Heart right ventricle (tissue), 16 donors: ENCODE measurements at places on chromosomes 1 and 21.
A peak's percentile ranks its signal among the peaks of the same experiment; 100 is the strongest.

GRCh38 chr21:38436341-38436740, 61.9 kb downstream of the ERG start:
- DNase-seq = no peak

DNA sequence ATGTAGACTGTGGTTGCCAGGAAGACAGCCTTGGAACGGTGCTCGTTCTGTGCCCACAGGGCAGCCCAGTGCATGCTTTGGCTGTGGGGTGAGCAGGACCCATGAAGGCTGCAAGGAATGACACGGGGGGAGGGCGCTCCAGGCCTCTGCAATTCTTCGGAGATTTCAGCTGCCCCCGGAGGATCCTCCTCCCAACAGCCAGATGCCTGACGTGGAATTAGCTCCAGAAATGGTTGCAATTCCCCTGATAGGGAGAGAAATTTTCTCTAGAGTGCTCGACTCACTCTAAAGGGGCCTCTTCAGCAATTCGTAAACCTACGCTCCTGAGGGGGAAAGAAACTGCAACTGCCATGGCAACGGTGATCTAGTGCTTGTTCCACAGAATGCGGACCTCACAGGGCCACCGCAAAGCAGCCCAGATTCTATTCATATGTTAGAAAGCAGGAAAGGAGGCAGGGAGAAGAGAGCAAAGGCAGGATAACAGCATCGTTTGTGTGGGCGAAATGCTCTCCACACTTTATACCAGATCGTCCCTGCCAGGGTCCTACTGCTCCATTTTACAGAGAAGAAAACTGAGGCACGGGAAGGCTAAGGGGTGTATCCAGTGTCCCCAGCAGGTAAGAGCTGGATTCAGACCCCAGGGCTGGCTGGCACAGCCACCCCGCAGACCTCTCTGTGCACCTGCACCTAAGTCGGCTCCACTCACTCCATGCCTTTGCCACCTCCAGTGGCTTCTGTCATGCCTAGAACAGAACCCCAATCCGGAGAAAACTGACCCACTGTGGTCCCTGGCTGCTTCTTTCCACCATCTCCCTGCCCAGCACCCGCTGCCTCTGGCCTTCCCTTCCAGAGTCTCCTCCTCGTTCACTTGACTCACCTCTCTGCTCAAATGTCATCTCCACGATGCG, 11.9 kb upstream of the PDE9A start:
- no peak for DNase-seq

GRCh38 chr1:159088050-159088449, 11.5 kb upstream of the AIM2 start:
- no peak for DNase-seq

GRCh38 chr1:34833711-34834110, 25.8 kb downstream of the SMIM12 start:
- no peak for DNase-seq

GRCh38 chr1:66552287-66552686, 18.3 kb downstream of the SGIP1 start:
- no peak for DNase-seq

- DNase-seq = no peak
Measured at GRCh38 chr1:183379951-183380350, 38.2 kb downstream of the NMNAT2 start.

GRCh38 chr1:242761556-242761955, 237.1 kb upstream of the PLD5 start:
- no peak for DNase-seq

- no peak for DNase-seq
Measured at GRCh38 chr1:34701326-34702060, 53.4 kb upstream of the GJB5 start.

DNA sequence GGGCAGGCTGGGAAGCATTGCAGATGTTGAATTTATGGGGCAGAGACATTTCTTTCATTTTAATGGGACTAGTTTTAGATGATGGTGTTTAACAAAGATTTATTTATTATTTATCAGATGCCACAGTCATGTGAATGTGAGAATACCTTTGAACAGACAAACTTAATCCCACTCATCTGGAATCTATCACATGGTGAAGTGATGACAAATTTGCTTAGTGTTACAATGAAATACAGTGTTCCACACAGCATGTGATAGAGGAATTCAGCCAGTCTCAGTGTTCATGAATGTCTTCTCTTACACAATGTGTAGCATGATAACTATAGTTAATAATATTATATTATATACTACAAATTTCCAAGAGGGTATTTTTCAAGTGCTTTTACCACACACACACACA, 1361.7 kb upstream of the B3GALT2 start:
- no peak for DNase-seq

GRCh38 chr21:14877581-14878228, 187.1 kb downstream of the NRIP1 start:
- no peak for DNase-seq

DNA sequence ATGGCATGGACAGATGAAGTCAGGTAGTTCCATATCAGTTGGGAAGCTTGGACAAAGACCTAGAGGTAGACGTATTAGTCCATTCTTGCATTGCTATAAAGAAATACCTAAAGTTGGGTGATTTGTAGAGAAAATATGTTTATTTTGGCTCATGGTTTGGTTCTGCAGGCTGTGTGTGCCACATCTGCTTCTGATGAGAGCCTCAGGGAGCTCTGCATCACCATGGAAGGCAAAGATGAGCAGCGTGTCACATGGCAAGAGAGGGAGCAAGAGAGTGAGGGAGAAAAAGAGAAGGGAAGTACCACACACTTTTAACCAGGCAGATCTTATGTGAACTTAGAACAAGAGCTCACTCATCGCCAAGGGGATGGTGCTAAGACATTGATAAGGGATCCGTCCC, 9.0 kb downstream of the TSACC start:
- no peak for DNase-seq

DNA sequence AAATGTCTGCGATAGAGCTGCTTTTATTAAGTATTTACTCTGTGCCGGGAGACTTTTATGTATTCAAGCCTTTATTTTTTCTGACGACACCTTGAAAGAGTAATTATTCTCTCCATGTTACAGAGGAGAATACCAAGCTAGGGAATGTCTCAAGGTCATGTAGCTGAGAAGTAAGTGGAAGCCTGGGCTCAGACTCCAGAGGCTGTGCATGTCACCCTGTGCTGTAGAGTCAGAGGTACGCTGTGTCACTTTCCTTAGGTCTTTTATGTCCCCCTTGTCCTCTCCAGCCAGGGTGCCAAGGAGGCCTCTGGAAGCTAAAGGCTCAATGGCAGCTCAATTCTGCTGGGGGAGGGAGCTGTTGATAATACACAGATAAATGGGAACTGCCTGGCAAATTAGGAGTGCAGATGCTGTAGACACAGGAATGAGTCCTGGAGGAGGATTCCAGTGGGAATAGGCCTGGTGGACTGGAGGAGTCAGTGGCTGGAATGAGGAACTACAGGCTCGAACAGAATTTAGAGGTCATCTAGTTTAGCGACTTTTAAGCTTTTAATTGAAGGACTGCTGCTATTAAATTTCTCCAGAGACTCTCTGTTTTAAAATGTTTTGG, 9.3 kb upstream of the IL19 start:
- DNase-seq = no peak

DNA sequence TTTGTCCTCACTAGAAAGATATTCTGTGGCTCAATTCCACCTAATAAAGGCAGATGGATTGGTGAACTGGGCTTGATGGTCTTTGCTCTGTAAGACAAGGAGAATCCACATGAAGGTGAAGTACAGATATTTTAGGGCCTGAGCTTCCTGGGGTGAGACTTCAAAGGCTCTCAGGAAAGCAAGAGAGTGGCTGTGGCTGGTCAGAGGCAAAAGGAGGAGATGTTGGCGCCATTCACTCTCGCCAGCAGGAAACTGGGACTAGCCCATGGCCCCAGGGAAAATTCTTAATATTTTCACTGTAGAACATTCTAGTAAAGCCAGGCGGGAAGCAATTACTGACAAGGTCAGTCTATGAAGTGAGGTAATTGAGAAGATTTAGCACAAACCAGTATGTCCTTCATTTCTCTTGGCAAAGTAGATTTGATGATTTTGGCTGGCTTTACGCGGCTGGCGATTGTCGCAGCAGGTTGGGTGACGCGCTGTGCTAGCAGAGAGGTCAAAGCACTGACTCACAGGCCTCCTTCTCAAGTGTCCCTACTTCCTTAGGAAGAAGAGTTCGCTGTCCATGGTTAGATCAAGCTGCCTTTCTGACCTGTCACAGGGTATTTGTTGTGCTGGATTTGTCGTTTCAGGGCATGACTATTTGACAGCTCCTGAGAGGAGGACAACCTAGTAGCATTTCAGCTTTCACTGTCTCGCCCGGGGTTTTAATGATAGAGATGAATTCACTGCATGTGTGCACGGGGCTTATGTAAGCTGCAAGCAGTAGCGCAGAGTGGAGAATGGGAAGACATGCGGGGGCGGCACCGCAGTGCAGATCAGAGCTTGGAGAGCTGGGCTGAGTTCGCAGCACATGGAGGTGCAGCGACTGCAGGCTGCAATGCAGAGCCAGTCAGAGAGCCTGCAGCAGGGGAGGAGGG, 32.7 kb downstream of the XCL1 start:
- DNase-seq = peak; percentile 50

- no peak for DNase-seq
Measured at GRCh38 chr1:54980528-54981241, at the start of gene TMEM61. TMEM61 (plus strand) TSS chr1:54980628; CDS start chr1:54981066, 438 bp downstream.

DNA sequence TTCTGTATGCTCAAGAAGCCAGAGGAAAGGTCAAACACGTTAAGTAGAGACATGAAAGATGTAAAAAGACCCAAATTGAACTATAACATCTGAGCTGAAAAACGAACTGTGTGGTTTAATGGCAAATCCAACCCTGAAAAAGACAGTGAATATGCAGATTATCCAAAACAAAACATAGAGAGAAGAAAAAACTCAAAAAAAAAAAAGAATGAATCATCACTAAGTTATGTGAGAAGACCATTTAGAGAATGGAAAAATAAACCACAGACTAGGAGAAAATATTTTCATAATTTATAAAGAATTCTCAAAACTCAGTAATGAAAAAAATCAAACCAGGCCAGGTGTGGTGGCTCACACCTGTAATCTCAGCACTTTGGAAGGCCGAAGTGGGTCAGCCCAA, 253.3 kb downstream of the PLPP3 start:
- DNase-seq = no peak

DNA sequence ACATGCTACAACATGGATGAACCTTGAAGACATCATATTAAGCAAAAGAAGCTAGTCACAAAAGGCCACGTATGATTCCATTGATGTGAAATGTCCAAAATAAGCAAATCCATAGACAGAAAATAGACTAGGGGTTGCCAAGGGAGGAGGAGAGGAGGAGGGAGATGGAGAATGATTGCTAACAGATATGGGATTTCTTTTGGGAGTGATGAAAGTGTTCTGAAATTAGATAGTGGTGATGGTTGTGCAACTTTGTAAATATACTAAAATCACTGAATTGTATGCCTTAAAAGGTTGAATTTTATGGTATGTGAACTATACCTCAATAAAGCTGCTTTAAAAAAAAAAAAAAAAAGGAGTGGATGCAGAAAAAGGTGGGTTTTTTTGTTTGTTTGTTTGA, 7.6 kb downstream of the CLSTN1 start:
- no peak for DNase-seq

DNA sequence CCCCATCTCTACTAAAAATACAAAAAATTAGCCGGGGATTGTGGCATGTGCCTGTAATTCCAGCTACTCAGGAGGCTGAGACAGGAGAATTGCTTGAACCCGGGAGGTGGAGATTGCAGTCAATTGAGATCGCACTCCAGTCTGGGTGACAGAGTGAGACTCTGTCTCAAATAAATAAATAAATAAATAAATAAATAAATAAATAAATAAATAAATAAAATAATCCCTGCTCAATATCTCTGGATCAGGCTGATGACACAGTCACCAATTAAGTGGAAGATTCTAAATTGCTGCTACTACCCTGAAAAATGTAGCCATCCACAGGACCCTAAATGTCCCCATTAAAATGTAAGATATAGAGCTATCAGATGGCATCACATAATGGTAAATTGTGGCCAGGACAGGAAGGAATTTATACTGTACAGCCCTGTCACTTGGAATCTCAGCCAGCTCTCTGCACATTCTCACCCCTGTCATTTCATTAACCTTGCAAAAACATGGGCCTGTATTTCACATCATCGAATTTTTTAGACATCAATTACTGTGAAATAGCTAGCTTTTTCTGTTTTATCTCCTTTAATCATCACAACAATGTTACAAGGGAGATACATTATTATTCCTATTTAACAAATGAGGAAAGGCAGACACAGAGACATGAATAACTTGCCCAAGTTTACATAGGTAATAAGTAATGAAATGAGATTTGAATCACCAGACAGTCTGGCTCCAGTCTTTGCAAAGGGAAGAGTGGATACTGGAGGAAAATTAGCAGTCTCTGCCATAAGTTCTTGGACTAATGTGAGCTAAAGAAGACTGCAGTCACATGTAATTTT, 56.7 kb upstream of the NTPCR start:
- no peak for DNase-seq

GRCh38 chr1:240455228-240455821, 156.6 kb downstream of the GREM2 start:
- DNase-seq = no peak

DNA sequence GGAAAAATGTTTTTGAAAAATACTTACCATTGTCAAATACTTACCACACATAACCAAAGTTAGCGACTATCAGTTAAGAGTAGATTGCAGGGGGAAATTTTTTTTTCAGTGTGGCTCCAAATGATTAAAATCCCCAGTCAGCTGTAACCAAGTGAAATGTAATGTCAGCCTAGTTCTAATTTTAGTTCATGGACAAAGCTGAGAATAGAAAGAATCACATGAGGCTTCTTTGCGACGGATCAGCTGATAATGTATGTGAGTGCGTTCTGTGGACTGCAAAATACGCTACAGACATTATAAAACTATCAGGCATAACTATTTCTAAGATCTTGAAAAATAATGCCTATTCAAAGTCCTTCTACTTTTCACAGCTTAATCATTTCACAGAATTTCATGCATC, at the start of gene LRRC39:
Gene LRRC39 (minus strand): TSS at position 166 of the 400 bp plus-strand sequence. CDS start 9,740 bp downstream, outside the sequence.
- no peak for DNase-seq

GRCh38 chr1:110430366-110430765, 20.6 kb upstream of the PROK1 start:
- DNase-seq = no peak

DNA sequence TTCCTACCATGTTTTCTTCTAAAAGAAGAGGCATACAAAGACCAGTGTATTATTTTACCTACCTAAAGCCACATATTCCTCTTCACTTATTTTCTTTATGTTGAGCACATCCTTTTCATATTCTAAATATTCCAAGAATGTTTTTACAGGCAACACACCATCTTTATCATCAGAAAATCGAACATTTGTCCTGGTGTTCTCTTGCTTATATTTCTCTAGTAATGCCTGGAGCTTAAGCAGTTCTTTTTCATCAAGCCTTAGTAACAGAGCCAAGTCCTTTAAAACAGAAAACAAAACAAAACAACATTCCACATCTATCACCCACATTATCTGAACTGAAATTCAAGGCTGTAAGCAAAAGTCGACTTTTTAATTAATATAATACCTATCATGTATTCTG, 88.7 kb downstream of the IARS2 start:
- no peak for DNase-seq

DNA sequence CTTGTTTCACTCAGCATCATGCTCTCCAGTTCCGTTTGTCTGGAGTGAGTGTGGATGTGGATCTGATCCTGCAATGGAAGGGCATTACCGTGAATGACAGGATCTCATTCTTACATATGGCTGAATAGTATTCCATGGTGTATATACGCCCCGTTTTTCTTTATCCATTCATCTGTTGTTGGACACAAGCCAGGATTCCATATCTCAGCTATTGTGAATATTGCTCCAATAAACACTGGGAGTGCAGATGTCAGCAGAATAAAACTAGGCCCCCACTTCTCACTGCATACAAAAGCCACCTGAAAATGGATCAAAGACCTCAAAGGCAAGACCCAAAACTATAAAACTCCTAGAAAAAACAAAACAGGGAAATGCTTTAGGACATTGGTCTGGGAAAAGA, 120.3 kb upstream of the TMPRSS2 start:
- no peak for DNase-seq

GRCh38 chr1:52364235-52364839, 1.7 kb downstream of the CC2D1B start:
- DNase-seq = no peak
